CD4-positive, alpha-beta memory T cell (primary cell): ENCODE measurements at places on chromosomes 12 and 14.

GRCh38 chr14:100289916-100290606 lies 16.2 kb downstream of the SLC25A29 start:
- DNase-seq, result no peak

GRCh38 chr12:97169889-97170567 lies 263.0 kb downstream of the NEDD1 start:
- DNase-seq, result no peak

- DNase-seq, result no peak
Measured at GRCh38 chr14:35506927-35507326, 27.0 kb upstream of the INSM2 start.

DNA sequence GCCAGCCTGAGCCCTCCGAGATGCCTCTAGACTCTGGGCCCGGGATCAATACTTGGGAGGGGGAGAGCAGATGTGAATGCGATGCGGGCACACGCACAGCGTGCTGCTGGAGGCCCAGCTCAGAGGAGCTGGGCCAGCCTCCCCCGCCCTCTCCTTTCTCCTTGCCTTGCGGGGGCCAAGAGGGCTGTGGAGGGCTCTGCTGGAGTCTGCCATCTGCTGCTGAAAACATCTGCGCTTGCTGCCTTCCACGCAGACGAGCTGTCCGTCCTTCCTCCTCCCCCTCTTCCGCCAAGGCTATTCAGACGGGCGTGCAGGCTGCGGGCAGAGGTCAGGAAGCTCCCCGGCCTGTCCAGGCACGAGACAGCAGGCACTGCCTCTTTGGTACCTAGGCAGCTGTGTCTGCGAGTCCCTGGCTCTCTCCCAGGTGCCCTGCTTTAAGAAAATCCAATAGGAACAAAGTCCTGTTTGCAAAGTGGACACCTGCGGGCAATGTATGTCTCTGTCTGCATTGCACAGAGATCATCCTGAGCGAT lies 75.2 kb downstream of the SPRING1 start:
- DNase-seq, result no peak

GRCh38 chr12:114625294-114625851 lies 58.6 kb downstream of the TBX3 start:
- DNase-seq, result no peak

DNA sequence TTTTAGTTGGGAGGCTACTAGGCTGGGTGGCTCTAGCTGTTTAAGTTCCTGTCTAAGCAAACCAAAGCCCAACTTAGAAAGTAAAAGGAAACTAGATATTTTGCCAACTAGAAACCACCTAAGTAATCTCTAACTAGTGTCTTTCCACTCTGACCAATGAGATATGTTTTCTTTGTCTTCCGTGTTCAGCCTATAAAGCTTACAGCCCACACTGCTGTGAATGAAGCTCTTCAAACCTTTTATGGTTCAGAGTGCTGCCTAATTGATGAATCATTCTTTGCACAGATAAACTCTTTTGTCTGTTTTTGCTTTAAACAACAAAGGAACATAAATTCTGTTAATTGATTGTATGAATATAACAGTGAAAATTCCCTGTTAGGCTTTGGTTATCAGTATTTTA lies 66.1 kb downstream of the FUT8 start:
- DNase-seq, result peak; percentile 13

DNA sequence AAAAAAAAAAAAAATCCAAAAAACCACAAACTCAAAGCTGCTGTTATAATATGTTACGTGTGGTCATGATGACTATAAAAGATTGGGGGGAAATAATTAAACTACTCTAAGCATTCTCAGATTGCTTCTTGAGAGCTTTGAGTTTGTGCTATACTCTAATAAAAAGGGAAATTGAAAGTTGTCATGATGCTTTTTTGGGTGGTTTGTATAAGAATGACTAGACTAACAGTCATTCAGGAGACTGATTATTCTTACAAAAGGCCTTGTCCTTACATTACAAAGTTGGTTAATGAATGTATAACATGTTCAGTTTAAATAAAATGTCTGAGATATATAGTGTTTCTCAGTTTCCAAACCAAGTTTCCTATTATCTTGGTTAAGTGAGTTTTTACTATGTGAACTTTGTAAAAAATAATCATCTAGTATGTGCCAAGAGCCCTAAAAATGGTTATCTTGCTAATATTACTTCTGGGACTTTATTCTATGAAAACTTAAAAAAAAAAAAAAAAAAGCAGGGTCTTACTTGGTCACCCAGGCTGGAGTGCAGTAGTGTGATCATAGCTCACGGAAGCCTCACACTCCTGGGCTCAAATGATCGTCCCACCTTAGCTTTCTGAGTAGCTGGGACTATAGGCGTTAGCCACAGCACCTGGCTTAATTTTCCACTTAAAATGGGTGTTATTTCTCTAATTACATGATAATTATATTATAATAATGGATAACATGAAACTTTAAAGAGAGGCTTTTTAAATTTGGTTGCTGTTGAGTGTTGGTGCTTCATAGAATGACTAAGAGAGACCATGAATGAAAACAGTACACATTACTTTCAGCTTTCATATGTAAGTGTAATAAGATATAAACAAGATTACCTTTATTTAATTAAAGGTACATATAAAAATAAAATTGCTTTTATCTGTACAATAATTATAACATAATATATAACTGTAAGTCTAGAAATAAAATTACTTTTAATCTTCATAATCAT lies 459.6 kb upstream of the RGS6 start:
- DNase-seq, result no peak

DNA sequence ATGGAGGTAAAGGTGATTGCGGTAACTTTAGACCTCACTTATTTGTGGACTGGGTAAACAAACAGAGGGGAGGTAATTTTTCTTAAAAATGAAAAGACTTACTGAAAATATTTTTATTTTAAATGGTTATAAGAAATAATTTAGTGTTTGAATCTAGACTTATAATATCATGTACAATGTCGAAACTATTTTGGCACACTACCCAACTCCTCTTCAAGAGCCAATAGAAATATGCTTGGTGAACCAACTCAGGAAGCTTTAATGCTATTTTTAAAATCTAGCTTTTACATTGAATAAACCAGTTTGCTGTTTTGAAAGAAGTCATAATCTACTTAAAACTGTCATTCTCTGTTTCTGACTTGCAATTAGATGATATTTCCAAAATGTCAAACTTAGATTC lies 175.8 kb upstream of the NPAS3 start:
- no peak for DNase-seq

- no peak for DNase-seq
Measured at GRCh38 chr12:121753844-121754264, 39.6 kb downstream of the RHOF start.

GRCh38 chr12:97960741-97961608 lies 498.4 kb downstream of the RMST start:
- DNase-seq, result no peak

- DNase-seq, result no peak
Measured at GRCh38 chr14:69370061-69370460, 28.0 kb downstream of the ERH start.
